ENCODE measurements at places on chromosomes 2 and 18. TPM values are rescaled to one million over a fixed set of nuclear protein-coding genes. Genes with fewer than 3 reads are reported as not detected.

The ZBTB14 gene
- 20.4 TPM for total RNA-seq

The CKAP2L gene
- 17.9 TPM for total RNA-seq

The SAG gene
- not detected for total RNA-seq

The KIAA1328 gene
- total RNA-seq: 7.6 TPM

The FHOD3 gene
- not detected for total RNA-seq

The UBR3 gene
- total RNA-seq: 25.8 TPM

All from activated CD4-positive, alpha-beta T cell treated with anti-CD3 and anti-CD28 coated beads, Interleukin-2, amount 10 ng/mL, durations not matched to agents 24 days and 14 days (primary cell).